ENCODE measurements at places on chromosomes 1 and 21.

- no peak for DNase-seq
These were observed 266.7 kb upstream of the GJB5 start for GRCh38 chr1:34488080-34488708.

DNA sequence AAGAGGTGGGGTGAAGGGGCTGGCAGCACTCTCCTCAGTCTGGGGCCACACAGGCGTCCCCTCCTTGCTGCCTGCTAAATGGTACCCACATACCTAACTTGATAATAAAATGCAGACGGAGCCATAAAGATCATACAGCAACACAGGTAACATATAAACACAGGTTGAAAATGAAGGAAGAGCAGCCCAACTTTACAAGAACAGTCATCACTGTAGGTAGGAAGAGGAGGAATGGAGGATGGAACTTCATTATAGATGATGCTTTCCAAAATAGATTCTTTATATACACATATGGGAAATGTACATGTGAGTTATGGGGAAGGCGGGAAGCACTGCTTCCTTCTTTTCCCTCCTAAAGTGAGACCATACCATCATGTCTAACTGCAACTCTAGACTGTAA is 13.4 kb downstream of the C2CD2 start:
- DNase-seq = no peak

- no peak for DNase-seq
These were observed 9.5 kb downstream of the WNT9A start for GRCh38 chr1:227938276-227938675.

DNA sequence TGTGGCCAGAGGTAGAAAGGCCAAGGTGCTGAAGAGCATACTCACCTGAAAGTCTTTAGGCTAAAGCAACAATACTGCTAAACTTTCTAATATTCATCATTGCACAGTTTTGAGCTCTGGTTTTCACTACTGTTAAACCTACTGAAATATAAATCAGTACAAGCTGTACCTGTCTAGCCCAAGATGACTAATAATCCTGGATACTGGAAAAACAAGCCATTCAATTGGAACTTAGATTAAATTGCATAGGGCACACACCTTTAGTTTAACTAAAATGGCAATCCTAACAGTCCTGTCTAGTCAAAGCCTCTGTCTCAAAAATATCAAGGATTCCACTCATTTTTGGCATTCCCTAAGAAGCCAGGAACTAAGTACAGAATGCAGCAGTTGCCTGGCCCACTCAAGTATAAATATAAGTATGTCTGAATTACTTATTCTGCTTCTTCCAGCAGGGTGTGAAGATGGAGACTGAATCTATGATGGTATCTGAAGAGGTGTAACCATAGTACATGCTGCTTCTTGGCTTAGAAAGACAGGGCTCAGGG is 3.1 kb downstream of the CHML start:
- no peak for DNase-seq

DNA sequence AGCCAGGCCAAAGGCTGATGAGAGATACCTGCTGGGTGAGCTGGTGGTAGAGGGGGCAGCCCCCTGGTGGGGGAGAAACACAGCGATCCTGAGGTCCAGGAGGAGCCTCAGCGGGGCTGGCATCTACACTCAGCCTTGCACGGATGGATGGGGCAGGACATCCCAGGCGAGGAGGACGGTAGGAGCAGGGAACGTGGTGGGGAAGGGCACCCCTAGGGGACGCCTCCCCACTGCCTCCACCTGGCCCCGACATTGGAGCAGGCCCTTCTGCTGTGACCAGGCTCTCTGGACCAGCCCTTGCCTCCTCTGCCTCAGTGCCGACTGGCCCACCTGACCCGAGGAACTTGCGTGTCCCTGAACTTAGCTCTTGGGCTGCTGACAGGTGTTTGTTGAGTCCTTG is 6.4 kb upstream of the MMEL1 start:
- DNase-seq = no peak

Measured in OCI-LY7 (cell line).